BJ (cell line): ENCODE measurements at places on chromosomes 5 and 9. TPM values are rescaled to one million over a fixed set of nuclear protein-coding genes. Genes with fewer than 3 reads are reported as not detected.

- no peak for DNase-seq
These were observed 297.1 kb downstream of the KCTD16 start for GRCh38 chr5:144467792-144468191.

DNA sequence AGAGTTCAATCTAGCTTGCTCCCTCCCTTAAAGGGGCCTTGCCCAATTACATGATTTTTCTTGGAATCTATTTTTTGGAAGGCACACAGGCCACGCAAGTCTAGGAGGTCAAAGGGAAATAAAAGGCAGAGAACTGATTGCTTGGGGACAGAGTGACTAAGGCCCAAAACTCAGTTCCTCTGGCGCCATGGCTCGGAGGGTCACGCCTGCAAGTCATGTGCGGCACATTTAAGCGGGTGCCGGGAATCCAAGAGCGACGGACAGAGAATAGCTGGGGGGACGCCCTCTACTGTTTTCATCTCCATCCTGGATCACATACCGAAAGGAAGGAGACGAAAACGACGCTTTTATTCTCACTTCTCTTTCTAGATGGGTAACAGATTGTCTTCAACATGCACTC, 78.6 kb downstream of the FREM1 start:
- no peak for DNase-seq

DNA sequence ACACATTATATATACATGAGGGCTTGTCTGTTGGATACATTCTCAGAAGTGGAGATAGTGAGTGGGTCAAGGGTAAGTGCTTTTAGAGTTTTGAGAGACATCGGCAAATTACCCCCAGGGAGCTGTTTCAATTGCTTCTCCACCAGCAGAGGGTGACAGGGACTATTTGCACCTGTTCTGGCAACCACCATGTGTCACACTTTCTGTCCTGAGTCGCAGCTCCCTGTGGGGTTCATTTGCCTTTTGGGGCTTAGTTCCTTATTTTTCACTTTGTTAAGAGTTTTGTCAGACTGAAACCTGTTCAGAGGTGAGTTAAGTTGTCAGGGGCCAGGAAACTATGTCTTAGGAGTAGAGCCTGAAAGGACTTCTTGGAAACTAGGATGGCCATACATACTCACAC, 20.1 kb upstream of the SLC36A1 start:
- DNase-seq = no peak

DNA sequence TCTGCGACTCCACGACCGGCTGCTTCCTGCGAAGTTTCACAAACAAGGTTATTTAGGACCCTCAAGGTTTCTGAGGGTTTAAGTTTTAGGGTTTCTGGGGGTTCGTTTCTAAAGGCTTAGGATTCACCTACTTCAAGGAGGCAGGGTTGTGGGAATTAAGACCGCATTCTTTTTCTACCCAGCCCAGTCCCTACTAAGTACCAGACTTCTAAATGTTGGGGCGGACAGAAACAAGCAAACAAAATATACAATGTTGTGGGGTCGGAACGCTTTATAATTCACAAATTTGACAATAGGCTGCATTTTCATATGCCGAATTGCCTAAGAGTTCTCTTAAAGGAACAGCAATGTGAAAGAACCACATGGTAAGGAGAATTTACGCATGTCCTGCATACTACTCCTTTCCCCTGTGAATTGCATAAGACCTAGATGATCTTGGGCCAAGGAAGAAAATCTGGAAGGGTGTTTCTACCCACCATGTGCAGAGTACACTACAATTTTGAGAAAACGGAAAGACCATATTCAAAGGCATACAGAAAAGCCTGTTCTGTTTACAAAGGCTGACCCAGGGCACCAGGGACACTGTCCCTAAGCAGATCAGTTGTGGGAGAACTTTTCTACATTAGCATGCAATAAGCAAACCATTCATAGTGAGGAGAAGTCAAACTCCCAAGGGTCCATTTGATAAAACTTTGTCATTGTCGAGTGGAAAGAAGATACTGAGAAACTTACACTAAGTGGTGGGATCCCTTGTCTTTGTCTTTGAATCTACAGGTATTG, 457.3 kb downstream of the RAB3C start:
- DNase-seq = no peak

- DNase-seq = no peak
These were observed 34.9 kb upstream of the EPB41L4B start for GRCh38 chr9:109355564-109356297.

DNA sequence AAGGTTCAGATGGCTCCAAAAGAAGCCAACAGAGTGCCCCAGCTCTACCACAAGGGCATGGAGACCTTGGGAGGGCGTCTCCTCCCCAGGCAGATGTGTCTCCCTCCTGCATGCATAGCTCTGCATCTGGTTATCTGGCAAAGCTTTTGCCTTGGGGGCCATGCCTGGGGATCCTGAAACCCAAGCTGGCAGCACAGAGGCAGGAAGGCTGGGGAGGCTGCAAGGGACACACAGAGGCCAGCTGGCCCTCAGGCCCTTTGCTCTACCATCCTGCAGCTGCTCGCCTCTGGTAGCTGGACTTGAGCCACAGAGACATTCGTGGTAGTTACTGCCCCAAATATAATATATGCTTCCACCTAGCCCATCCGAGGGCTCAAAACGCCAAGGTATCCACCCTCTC, 3.9 kb downstream of the SEPTIN8 start:
- no peak for DNase-seq

DNA sequence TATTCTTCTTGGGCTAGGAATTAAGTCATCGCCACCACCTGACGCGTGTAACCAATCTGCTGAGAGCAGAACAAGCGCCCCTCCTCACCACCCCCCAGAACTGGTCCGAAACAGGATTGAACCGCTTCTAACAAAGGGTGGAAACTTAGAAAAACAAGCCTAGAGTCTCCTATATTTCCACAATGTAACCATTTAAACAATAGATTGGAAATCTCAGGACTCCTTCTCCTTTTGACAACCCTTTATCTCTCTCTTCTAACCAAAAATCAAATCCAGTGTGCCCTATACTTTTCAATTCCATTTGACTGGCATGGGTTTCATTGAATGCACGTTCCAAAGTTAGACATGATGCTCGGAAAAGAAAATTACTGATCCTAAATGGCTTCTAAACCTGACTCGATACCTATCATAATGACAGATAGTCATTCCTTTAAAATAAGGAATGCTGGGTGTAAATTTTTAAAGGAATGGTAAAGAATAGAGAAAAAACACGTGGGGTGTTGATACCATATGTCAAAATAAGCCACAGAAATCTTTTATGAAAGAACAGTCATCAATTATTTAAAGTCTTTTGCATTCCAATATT, 1.2 kb downstream of the ARRDC3 start:
- DNase-seq = peak; percentile 57

GRCh38 chr9:123074628-123075027, 41.2 kb downstream of the GPR21 start:
- no peak for DNase-seq

- DNase-seq = peak; percentile 36
These were observed 24.0 kb downstream of the ADAMTSL2 start for GRCh38 chr9:133558191-133559126.

GRCh38 chr5:94471521-94471920, 146.9 kb downstream of the KIAA0825 start:
- peak; percentile 23 for DNase-seq

- no peak for DNase-seq
These were observed 37.0 kb upstream of the VDAC1 start for GRCh38 chr5:134041570-134042411.

DNA sequence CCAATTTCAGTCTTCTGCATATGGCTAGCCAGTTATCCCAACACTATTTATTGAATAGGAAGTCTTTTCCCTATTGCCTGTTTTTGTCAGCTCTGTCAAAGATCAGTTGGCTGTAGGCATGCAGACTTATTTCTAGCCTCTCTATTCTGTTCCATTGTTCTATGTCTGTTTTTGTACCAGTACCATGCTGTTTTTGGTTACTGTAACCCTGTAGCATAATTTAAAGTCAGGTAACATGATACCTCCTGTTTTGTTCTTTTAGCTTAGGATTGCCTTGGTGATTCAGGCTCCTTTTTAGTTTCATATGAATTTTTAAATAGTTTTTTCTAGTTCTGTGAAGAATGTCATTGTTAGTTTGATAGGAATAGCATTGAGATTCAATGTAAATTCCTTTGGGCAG, 104.9 kb upstream of the SLCO6A1 start:
- DNase-seq = no peak

GRCh38 chr5:178069909-178070308, 43.4 kb upstream of the N4BP3 start:
- DNase-seq = no peak

DNA sequence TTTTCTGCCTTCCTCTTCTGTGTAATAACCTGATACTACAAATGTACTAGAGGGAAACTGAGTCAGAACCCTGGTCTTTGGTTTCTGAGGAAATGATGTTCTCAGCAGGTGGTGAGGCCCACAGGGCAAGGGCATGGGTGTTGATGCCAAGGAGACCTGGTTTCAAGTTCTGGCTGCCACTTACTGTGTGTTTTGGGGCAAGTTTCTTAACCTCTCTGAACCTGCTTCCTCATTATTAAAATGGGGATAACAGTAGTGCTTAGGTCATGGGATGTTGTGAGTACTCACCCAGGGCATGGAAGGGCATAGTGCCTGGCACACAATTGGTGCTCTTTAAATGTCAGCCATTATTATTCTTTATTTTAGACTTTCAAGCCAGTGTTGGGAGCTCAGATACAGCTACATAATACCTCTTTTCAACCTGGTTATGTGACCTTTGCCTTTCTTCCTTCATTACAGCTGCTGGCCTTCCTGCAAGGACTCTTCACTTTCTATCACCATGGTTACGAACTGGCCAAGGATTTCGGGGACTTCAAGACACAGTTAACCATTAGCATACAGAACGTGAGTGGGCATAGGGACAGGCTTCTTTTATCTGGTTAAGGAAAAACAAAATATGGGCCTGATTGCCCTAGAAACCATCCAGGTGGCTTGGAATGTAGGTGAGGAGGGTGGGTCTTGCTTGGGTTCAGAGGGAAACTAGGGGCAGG, 131.5 kb downstream of the ARHGAP26 start:
- DNase-seq = no peak

DNA sequence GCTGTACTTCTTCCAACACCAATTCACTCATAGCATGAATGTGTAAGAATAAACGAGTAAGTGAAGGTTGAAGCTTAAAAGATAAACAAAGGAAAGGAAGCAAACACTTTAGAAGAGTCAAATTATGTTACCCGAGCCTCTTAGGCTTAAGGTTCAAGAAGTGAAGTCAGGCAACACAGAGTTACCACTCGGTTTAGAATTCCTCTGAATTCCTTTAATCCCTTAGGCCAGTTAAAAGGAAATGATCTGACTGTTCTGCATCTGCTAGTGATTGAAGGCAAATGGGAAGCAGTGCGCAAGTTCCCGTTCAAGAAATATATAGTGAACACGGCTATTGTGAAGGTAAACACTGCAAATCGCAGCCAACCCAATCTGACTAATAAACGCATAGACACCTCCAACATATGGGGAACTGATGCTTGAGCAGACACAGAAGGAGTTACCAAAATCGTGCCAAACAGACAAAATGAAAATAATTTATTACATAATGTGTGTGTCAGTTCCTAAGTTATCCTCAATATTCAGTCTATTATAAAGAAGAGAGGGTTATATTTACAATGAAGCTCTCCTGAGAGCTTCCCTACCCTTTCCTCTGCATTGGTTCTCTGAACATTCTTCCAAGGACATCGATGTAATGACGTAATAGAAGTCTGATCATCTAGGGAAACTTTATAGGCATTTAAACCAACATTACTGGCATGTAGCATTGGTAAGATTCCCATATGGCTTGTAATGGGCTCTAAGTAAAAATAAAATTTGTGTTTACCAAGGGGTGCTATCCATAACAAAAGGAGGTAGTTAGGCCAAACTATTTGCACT, 837.1 kb upstream of the ZNF608 start:
- DNase-seq = no peak

DNA sequence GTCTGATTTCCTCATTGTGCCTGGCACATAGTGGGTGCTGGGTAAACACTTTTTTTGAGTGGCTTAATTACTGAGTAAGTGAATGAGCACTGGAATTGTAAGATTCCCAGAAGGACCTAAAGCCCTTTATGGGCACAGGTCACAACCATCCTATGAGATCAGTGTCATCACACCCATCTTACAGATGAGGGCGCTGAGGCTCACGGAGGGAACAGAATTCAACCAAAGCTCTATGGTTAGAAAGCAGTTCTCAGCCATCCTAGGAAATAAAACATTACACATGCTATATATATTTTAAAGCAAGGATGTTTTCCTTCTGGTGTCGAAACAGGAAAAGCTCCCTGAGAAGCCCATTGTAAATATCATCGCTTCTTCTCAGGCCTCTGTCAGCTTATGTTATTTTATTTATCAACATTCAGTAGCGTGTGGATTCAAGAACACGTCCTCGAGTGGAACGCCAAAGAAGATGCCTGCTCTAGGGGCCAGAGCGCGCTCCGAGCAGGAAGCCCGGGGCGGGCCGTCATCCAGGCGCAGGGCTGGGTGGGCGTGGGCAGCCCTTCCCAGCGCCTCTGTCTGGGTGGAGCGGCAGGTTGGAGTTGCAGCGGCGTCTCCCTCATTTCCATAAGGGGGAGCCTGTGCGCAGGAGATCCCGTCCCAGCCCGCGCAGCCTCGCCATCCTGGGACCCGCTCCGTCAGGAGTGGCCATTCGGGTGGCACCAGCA, 155.8 kb upstream of the SMIM23 start:
- DNase-seq = no peak

Gene LPAR1
- 211 and 224 TPM in 2 replicates for polyA plus RNA-seq

Gene GRAMD2B
- polyA plus RNA-seq = 77.9 and 122 TPM in 2 replicates

Gene AP3B1
- polyA plus RNA-seq = 23.9 and 53.0 TPM in 2 replicates

Gene ETF1
- polyA plus RNA-seq = 52.4 and 86.4 TPM in 2 replicates

Gene SH3RF2
- polyA plus RNA-seq = 0.33 and 0.45 TPM in 2 replicates

Gene IFNA13
- polyA plus RNA-seq = not detected in 2 replicates

Gene PCDHA10
- 0.02 TPM in 2 replicates for polyA plus RNA-seq
